ENCODE measurements at places on chromosomes 16 and 17.
A peak's percentile ranks its signal among the peaks of the same experiment; 100 is the strongest.

DNA sequence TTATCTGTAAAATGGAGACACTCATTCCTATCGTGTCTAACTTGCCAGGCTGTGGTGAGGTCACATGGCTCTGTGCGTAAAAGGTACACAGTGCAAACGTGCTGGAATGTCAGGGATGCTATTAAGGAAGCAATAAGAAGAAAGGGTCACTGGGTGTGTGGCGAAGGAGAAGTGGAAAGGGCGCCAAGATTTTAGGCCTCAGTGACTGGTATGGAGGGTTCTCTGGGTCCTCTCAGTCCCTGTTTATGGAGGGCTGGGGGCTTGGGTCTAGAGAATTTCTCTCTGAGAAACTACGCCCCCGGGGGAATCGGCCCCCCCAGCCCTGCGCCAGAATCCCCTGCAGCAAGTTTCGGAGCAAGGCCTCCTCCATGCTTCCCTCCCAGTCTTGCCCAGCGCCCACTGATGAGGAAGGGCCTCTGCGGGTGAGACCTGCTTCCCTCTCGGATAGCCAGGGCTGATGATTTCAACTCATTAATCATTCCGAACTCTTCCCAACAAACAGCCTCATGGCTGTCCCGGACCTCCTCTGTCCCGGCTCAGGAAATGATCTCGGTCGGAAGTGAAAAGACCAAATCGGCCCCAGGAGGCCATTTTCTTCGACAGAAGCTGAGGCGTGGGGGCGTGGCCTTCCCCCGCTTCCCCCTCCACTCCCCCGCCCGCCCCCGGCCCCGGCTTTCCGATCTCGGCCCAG is 1.2 kb upstream of the HEXIM1 start:
- DNase-seq: no peak

GRCh38 chr17:16977932-16978331 is 6.0 kb upstream of the TNFRSF13B start:
- DNase-seq: peak; percentile 35

DNA sequence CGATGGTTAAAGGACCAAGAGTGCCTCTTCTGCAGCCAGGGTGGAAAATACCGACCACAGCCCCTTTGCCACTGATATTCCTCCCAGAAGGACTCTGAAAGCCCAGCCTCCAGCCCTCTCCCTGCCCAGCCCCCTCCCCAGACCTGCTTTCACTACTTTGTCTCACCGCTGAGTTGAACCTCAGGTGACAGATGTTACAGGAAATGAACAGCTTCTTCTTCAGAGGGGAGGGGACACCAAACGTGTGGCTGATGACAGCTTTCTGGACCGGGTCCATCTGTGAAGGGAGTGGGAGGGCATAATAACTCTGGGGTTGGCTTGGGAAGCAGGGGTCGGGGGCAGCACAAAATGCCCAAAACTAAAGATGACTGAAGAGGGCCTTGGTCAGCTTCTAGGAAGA is 14.2 kb downstream of the NKIRAS2 start:
- DNase-seq: no peak

DNA sequence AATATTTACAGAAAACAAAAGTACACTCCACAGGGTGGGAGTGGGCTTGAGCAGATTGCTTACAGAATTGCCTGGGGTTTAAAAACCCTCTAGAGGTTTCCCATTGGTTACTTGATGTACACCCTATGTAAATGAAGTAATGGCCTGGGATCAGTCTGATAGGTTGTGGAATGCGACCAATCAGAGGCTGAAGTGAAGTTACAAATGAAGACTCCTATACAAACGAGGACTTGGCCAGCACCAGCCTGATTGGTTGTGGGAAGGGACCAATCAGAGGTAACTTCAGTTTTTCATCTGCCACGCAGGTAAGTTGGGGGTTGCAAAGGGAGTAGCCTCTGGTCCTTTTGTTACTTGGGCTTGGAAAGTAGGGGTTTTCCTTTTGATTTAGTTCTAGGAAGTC is 8.8 kb downstream of the EEF2K start:
- no peak for DNase-seq

DNA sequence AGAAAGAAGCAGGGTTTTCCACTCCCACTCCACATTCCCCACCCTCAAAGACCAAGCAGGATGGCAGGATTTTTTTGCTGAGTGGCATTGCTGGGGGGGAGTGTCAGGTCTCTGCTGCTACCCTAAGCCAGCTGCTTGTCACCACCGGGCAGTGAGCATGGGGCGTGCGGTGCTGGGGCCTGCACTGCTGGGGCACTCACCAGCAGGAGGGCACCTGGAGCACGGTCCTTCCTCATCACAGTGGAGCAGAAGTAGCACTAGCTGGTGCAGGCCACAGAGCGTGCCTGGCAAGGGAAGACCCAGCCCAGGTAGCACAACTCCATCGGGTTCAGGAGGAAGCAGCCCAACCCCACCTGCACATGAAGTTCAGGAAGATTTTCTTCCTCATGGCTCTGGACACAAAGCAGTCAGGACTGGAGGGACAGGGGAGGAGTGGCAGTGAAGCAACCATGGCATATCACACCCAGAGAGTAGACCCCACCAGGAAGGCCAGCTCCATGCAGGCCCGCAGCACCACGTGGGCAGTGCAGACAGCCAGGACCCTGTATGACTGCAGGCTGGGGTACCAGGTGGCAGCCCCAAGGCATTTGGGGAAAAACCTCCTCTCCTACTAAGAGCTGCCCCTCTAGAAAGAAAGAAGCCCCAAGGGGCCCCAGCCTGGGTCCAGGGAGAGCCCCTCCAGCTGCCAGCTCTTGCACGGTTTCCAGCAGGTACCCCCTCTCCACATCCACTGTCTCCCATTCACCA is 16.7 kb upstream of the MYO18A start:
- DNase-seq: no peak

- DNase-seq: no peak
Measured at GRCh38 chr17:16474012-16474725, 17.8 kb downstream of the LRRC75A start.

DNA sequence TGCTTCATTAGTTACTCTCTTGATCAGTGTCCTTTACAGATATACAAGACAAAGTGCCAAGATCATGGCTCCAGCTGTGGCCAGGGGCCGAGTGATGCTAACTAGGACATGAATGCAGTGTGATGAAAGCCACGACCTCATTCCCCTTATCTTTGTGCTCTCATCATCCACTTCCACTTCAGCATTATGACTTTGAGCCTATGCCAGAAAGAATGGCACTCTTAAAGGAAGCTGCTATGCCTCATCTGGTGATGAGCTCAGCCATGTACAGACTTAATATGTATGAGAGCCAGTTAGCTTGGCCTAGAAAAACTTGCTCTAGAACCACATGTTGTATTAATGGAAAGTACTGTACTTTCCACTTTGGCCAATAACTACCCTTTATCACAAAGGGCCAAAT is 179.1 kb downstream of the TOX3 start:
- DNase-seq: no peak

- DNase-seq: no peak
Measured at GRCh38 chr16:764848-765487, 4.4 kb downstream of the MSLN start.

DNA sequence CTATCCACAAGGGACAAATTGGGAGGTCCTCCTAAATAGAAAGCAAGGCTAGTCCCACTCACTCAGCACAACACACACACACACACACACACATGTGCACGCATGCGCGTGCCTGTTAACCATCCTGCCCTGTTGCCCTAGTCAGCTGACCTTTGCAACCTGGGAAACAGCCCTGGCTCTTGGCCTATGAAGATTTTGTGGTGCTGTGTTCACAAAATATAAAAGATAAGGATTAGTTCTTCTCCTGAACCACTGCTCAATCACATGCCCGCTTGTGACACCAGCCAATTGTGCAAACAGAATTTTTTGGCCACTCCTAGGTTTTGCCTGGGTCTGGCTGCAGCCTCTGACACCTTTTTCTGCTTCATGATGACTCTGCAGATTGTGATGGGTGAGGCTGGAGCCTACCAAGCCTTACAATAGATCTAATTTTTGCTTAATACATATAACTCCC is 3.3 kb upstream of the CES1 start:
- no peak for DNase-seq

DNA sequence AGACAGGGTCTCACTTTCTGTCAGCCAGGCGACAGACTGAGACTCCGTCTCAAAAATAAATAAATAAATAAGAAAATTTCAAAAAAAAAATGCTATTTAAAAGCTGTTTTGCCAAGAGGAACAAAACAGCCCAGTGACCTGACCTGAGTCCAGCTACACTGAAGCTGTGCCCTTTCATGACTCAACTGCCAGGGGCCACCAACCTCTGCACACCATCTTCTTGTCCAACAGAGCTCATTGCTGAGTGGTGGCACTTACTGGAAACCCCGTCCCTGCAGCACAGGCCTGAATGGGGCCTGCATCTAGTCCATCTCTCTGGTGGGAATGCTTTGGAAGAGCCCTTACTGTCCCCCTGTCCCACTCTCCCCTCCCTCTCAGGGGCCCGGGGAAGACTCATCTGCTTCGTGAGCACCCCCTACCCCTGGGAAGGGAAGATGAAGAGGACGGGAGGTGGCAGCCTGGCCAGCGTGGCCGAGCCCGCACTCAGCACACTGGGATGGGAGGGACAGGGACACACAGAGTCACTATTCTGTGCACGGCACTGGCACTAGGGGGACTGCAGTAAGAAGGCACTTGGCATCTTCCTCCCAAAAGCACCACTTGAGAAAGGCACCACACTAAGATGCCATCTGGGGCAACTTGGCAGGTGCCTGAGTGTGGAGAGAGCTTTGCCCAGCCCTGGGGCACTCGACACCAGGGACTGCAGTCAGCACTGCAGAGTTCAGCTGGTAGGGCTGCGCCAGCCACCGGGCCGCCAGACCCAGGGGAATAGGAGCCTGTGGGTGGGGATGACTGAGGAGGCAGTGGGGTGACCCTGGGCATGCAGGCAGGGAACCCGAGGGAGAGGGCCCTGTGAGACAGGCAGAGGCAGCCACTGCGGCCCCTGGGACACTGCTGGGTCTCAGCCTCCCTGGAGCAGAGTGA is 13.5 kb downstream of the FBXO31 start:
- no peak for DNase-seq

- DNase-seq: no peak
Measured at GRCh38 chr17:12736526-12736925, 52.8 kb upstream of the ARHGAP44 start.

- no peak for DNase-seq
Measured at GRCh38 chr17:32564325-32564724, 77.5 kb downstream of the CDK5R1 start.

DNA sequence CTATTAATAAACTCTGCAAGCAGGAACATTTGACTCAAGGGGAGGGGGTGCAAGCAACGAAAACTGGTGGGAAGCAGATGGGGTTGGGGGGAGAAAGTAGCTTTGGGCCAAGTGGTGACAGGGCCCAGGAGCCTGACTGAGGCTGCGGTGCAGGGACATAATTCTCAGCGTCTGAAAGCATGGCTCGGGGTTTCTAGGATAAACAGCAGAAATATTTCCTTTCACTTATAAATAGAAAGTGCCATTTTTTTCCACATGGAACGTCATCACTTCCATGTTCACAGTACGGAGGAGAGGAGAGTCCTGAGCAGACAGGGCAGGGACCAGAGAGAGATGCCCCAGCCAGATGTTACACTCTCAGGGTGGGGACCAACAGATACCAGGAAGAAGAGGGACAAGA is 197.1 kb downstream of the ZFHX3 start:
- DNase-seq: no peak

GRCh38 chr17:63454915-63455314 is 8.8 kb upstream of the CYB561 start:
- no peak for DNase-seq

- no peak for DNase-seq
Measured at GRCh38 chr17:70479779-70480178, 310.4 kb downstream of the KCNJ2 start.

DNA sequence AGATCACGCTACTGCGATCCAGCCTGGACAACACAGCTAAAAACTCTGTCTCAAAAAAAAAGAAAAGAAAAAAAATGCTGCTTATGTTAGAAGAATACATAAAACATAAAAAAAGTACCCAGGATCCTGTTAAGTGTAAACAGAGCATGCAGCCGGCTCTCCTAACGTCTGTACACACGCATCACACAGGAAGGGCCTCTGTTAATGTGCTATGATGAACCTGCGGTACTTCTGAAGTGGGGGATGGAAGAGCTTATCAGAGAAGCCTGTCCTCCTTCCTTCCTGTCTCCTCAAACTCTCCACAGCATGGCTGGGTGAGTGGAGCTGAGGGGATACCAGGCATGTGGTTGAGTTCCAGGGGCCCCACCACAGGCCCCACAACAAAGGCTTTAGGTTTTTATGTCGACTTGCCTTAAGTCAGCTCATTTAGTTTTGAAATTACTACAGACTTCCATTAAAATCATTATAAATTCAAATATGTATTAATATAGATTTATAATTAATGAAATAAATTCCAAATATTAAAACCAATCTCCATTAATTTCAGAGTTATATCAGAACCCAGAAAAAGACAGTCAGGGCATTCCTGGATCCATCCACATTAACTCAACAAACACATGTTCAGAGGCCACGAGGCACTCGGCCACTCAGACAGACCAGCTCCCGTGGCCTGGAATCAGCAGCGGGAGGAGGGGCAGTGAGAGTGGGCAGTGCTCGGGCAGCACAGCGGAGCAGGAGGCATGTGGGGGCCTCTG is 11.7 kb downstream of the CCDC57 start:
- DNase-seq: no peak

- no peak for DNase-seq
Measured at GRCh38 chr17:14359163-14360020, 58.5 kb downstream of the HS3ST3B1 start.

DNA sequence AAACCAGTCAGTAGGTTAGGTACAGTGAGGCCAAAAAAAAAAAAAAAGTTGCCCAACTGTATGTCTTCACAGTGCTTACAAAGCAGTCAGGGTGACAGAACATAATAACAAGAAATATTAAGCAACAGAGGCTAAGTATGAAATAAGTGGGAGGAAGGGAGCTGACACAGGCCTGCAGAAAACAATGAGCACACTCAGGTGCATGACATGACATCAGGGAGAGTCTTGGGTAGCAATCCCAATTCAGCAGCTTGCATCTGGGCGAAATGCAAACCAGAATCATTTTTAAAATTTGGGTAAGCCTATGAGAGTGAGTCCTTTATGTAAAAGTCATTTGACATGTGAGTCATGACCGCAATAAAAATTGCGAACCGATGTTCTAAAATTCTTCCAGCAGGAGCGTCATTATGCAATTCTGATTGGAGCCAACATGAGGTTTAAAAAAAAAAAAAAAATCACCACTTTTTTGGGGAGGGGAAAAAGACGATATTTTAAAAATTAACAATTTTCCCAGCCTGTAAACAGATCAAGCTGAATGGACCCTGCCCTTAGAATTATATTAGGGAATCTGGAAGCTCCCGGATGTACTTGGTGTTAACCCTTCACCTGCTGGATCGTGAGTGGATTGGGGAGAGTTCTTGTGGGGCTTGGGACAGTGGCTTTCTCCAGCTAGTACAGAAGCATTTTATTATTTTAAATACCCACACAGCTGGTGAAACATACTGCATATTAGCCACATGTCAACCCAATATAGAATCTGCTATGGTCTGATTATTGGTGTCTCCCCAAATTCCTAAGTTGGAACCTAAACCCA is 127.9 kb downstream of the NPIPB5 start:
- no peak for DNase-seq

DNA sequence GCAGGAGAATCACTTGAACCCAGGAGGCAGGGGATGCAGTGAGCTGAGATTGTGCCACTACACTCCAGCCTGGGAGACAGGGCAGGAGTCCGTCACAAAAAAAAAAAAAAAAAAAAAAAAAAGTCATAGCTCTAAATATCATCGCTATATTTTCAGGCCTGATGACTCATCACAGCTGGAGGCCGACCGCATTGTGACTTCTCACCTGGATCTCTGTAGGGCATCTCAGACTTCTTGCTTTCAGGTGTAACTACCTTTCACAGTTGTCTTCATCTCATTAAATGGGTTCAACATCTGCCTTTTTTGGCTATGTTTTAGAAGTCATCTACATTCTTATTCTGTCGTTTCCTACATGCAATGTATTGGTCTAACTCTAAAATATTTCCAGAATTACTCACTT is 353.1 kb upstream of the MON1B start:
- DNase-seq: no peak
